Mesothelial cell of epicardium (in vitro differentiated cells): ENCODE measurements at places on chromosomes 4 and X.

GRCh38 chrX:47174846-47175587 lies 18.6 kb upstream of the UBA1 start:
- no peak for DNase-seq

DNA sequence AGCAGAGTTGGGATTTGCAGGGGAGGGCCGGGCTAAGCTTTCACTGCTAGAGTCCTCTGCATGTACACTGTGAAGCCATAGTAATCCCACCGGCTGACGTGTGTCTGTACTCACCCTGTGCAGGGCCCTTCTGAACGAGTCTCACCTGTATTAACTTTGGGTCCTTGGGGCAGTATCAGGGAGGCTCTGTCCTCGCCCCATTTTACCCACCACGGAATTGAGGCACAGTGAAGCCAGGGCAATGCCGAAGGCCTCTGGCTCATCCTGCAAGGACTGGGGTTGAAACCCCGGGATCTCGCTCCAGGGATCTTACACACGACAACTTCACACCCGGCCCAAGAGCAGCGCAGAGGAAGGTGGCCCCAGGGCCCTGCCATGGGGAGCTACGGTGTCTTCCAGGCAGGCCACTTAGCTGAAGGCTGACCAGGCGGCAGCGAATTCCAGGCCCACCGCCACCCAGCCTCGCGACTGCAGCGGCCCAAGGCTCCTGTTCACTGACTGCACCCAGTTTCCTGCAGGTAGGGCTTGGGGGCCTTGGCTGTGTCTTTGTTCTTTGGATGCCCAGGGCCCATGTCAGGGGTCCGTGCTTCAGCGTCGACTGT lies 75.5 kb upstream of the ADRA2C start:
- no peak for DNase-seq

DNA sequence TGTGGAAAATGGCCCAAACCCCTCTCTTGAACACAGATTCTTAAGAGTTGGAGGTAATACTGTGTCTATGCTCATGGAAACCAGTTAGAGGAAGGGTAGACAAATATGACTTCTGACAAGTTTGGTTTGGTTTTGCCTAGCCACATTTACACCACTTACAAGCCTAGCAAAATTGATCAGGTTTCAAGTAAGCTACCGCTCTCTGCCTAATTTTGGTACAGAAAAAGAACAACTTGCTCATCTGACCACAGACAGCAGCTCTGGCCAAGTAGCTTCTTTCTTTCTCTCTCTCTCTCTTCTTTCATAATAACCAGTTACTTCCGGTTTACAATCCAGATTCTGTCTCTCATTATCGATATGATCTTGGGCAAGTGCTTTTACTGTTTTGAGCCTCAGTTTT lies 260.0 kb downstream of the GLUD2 start:
- DNase-seq, result no peak

- DNase-seq, result peak; percentile 27
Observed at GRCh38 chrX:106177106-106177981, 9.2 kb downstream of the PWWP3B start.

GRCh38 chrX:154799556-154800348 lies 5.5 kb downstream of the MPP1 start:
- no peak for DNase-seq

GRCh38 chr4:17055788-17056187 lies 157.3 kb upstream of the LDB2 start:
- DNase-seq, result no peak

DNA sequence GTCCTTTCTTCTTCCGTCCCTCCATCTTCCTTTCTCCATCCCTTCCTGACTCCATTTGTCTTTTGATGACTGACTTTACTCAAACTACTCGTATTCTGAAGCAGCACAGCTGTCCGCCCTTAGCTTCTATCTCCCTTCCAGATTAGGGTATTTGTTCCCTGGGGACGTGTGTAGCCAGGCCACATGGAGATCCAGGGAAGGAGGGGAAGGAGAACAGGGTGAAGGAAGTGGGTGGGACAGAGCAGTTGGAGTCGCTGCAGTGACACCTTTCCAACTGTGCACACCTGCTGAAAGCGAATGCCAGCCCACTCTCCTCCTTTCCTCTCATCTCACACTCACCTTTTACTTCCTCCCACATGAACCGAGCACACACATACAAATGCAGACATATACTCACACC lies 323.8 kb downstream of the DCTD start:
- no peak for DNase-seq

DNA sequence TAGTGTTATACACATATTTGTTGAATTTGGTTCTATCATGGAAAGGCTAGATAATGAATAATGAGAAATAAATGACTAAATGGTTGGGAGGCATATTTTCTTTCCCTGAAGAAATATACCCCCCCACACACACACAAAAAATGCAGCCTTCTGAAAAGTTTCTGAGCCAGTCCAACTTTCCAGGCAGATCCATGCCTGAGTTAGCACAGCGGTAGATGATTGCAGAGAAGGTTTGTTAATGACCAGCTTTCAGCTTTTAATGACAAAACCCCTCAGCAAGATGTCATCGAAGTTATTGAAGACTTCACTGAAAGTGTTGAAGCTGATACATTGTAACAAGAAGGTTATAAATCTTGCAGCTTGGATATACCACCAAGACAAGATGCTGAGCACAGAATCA lies 61.4 kb downstream of the GBA3 start:
- DNase-seq, result no peak

DNA sequence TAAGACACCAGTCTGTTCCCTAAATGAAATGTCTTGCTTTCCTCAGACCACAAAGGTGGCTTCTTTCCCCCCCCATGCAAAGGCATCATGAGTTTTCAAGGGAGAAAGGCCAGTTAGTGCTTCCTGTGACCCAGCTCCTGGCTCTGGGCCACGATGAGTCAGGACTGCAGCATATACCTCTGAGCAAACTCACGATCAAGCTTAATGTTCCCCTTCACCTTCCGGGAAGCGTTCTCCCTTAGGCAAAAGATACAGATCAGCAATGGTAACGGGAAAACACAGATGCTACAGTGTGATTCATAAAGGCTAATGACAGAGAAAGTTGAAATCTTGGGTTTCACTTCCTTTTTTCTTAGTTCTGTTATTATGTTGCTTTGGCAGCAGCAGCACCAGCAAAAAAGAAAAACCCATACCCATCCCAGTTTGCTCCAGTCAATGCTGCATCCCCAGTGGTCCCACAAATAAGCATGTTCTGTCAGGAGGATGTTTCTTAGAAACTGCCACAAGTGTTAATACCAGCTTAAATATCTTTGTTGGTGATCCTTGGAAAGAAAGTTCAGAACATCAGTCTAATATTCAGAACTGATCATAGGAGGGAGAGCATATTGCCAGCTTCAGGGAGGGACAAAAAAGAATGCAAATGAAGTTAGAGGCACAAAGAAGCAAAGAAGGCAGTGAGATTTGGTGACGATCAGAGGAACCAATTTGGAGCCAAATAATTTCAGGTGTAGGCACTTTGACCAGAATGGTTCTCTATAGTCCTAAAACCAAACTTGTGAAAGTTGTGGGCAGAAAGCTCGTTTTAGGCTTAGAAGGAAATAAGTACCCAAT lies 41.2 kb downstream of the LONRF3 start:
- DNase-seq, result no peak

GRCh38 chrX:97372001-97372766 lies 488.5 kb downstream of the RPA4 start:
- no peak for DNase-seq
